Choroid plexus epithelial cell (primary cell): ENCODE measurements at places on chromosomes 11 and 22.

- DNase-seq, result peak; percentile 83
Measured at GRCh38 chr11:94543695-94544645, at the start of gene FUT4. Gene FUT4, plus strand, starts transcription at chr11:94543921. Its CDS starts 213 bp downstream, at chr11:94544134.

DNA sequence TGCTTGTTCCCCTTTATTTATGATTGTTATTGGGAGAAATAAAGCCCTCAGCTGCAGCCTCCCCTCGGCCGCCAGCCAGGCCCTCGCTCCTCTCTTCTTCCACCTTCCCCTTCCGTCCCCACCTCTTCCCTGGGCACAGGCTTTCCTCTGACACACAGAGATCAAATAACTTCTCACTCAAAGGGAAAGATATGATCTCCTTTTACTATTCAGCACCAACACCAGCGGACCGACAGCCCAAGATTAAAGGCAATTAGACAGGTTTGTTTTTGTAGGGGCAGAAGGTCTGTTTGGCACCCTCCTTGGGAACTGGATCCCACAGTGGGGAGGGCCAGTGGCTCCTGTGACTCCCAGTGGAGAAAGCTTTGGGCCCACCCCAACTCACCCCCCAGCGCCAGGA, 23.0 kb downstream of the NECTIN1 start:
- DNase-seq, result no peak

GRCh38 chr11:123505546-123506299, 75.7 kb downstream of the GRAMD1B start:
- no peak for DNase-seq

DNA sequence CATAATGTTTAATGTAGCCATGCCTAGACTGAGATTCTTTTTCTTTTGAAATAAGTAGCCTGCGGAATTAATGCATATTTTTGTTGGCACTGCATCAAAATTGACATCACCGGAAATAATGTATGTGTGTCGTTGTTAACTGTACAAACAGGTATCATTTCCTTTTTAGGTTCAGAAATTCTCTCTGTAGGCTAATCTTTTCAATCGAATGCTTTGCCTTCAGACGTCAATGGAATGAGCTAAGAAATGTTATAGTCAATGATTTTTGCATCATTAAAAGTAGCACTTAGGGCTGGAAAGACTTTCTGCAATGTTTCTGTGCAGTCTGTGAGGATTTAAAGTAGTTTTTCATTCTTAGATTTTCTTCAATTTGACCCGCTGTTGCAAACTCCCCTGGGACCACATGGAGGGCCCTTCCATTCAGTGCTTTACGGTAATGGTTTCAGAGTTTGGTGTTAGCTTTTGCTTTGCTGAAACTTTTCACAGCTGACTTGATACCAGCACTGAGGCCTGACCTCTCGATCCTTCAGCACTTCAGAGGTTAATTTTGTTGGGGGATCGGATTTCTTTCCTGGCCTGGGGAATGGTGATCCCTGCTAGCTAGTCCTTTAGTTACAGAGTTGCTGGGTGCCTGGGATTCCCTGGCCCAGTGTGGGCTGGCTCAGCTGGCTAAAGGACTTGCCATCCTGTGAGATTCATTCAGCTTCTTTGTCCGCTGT, 137.8 kb downstream of the DBX1 start:
- DNase-seq, result peak; percentile 87

DNA sequence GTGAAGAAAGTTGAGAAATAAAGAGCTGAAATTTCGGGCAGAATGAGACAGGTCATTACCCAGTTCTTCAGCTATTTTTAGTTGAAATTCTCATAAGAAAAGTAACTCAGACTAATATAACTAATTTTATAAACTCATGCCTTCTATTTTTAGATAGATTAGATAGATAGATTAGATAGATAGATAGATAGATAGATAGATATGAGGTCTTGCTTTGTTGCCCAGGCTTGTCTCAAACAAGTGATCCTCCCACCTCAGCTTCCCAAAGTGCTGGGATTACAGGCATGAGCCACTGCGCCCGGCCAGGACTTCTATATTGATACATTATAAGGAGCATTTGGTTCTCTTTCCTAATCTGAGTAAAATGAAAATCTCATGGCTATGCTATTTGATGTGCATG, 26.9 kb upstream of the OR8G1 start:
- DNase-seq, result no peak

DNA sequence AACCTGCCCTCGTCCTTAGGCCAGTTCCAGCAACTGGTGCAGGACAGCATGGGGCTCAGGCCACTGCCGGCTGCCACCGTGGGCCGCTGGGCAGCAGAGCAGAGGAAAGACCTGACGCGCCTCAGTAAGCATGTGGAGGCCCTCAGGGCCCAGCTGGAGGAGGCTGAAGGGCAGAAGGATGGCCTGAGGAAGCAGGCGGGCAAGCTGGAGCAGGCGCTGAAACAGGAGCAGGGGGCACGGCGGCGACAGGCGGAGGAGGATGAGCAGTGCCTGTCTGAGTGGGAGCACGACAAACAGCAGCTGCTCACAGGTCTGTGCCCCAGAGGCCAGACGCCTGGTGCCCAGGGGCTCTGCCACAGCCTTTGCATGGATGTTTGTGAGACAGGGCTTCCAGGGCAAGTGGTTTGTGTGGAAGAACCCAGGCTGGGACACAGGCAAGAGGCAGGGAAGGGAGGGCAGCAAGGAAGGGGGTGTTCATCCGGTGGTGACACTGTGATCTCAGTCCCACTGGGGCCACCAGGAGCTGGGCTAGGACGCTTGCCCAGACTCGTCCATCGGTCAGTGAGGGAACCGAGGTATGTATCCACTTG, 13.9 kb downstream of the CCDC157 start:
- no peak for DNase-seq

DNA sequence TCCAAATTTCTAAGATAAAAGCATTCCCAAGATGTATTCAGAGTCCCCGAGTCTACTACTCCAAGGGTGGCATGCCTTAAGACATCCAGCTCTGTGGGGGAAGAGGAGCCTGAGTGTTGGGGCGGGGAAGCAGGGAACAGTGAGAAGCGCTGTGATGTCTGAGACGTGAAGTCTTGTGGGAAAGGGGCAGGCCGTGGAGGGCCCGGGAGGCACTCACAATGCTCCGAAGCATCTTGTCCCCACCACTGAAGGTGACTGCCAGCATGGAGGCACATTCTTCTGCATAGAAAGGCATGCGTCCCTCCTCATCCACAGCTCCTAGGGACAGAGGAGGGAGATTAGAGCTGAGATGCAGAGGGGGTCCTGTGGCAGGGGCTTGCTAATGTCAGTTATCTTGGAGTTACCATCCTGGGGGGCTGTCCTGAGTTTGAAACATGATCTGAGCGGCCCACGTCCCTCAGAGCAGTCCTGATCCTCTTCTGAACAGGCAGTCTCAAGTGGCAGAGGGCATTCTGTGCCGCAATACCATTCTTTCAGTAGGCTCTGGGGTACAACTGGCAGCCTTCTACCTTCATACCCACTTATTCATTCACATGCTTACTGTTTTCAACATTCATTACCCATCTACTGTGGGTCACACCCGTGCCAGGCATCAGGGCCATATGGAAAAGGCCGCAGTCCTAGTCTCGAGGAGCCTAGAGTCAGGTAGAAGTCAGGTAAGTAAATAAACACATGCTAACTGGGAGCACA, 8.7 kb downstream of the PCSK7 start:
- no peak for DNase-seq

DNA sequence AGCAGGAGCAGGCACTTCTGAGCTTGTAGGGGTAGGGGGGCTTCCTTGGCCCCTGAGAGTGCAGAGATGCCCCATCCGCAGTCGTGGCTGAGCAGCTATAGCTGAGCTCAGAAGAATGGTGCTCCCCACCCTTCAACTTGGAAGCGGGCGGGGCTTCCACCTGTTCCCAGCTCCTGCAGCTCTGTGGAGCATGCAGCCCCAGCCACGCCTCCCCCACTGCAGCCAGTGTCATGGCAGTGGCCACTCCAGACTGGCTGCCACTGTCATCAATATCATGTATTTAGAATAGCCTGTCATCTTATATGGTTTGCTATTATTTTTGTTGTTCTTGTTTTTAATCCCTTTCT, 213.1 kb downstream of the LRRC4C start:
- no peak for DNase-seq

GRCh38 chr11:32899438-32899837, 6.8 kb downstream of the QSER1 start:
- no peak for DNase-seq

- peak; percentile 53 for DNase-seq
Measured at GRCh38 chr11:102476812-102477211, 24.2 kb upstream of the TMEM123 start.

GRCh38 chr11:96339706-96340554, 3.1 kb downstream of the MAML2 start:
- DNase-seq, result no peak

GRCh38 chr11:116199182-116199581, 573.6 kb downstream of the BUD13 start:
- DNase-seq, result no peak

DNA sequence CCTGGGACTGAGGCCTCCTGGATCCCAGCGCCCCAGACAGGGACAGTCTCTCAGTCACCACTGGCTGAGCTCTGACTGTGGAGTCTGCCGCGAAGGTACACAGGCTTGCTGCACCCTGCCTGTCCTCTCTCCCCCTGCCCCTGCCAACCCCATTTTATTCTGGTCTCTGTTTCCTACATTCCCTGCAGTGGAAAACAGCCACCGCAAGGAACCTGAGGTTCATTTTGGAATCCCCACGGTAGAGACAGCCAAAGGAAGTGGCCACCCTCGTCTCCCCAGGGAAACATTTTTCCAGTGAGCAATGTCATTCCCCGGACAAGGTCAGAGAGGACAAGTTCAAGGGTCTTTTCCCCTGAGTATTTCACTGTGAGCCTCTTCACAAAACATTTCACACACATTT, 56.6 kb downstream of the FBXO7 start:
- peak; percentile 20 for DNase-seq

- no peak for DNase-seq
Measured at GRCh38 chr11:83764643-83765042, 478.5 kb upstream of the CCDC90B start.

DNA sequence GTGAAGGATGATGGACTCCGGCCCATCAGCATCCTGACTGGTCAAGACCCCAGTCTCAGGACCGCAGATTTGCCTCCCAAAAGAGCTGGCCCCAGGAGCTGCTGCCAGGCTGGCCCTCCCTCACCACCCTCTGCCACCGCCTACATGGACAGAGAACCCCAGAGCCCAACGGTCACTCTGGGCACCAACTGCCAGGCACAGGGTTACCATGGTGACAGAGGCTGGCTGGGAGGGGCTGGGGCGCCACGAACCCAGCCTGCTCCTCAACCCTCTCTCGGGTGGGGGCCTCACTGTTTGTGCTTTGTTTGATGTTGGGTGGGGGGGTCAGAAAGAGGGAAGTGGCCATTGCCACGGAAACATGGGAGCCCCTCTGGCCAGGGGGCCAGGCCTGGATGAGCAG, 55.8 kb downstream of the ELFN2 start:
- no peak for DNase-seq

GRCh38 chr22:20867179-20868024, 8.6 kb downstream of the SNAP29 start:
- DNase-seq, result peak; percentile 76

GRCh38 chr11:123218451-123218850, 23.4 kb upstream of the CLMP start:
- DNase-seq, result no peak

GRCh38 chr11:16737818-16738192, 642 bp upstream of the C11orf58 start:
- no peak for DNase-seq

GRCh38 chr22:41521126-41521525, 23.1 kb downstream of the POLR3H start:
- no peak for DNase-seq

GRCh38 chr11:31847761-31848160, 36.6 kb upstream of the PAX6 start:
- no peak for DNase-seq

GRCh38 chr11:125376117-125376516, 119.9 kb downstream of the FEZ1 start:
- peak; percentile 30 for DNase-seq

DNA sequence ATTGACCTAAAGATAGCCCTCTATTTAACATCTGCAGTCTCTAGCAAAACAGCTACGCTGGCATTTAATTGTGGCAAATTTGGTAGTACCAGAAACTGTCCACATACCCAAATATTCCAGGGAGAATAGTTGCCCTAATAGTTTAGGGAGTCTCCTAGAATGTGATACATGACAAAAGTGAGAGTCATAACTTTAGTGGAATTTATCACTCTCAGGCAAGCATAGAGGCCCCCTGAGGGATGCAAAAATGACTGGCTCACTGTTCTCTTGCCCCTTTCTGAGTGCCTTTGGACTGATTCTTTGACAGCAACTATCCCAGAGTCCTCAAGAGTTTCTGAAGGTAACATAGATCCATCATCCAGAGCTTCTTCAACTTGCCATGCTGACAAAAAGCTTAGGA, 2.3 kb upstream of the OR51B4 start:
- DNase-seq, result no peak

DNA sequence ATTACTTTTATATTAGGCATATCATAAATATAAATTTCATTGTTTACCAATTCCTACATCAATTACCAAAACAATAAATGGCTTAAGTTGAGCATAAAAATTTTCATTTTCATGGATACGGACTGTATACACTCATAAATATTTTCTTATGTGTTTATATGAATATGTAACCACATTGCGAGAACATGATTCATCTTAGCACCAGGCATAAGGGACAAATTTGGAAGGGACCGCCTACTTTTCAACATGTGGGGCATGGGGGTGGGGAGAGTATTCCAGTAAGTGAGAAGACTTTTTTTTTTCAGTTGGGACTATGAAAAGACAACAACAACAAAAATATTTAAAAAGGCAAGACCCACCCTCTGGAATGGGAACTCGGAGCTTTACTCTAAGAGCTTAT, 296.1 kb downstream of the RAB38 start:
- peak; percentile 31 for DNase-seq

GRCh38 chr22:41383085-41383484, 1.3 kb downstream of the TEF start:
- DNase-seq, result no peak

GRCh38 chr11:2929950-2930703, 907 bp upstream of the PHLDA2 start:
- peak; percentile 61 for DNase-seq

GRCh38 chr22:42716221-42716620, 4.4 kb downstream of the A4GALT start:
- no peak for DNase-seq
